ENCODE measurements at places on chromosomes 12 and 14.

DNA sequence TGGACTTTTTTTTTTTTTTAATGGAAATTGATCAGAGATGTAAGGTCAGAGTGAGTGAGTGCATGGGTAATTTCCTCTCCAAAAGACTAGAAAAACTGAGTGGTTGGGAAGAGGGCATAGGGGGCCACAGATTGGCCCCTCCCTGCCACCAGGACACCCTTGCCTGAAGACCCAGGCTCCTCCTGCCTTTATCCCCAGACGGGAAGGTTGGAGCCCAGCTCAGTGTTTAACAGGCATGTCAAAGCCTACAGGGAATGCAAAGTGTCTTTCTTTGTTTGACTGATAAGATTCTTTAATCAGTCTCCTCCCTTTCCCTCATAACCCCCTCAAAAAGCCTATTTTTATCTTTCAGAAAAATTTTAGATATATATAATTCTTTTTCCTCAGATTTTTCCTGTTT lies 50.3 kb downstream of the IRAK3 start:
- DNase-seq: no peak

- no peak for DNase-seq
Observed at GRCh38 chr14:95697764-95698163, 11.5 kb downstream of the TCL1B start.

DNA sequence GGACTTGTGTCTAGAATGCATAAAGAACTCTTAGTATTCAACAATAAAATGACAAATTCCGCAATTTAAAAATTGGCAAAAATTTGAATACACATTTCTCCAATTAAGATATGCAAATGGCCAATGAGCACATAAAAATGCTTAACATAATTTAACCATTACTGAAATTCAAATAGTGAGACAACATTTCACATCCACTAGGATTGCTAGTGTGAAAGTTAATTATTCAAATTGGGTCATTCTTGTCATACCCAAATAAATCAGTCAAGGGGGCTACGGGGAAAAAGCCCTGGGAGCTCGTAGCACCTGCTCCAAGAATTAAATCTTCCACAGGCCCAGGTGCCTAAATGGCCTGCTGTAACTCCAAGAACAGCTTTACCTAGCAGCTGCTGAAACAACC lies 25.0 kb upstream of the C14orf132 start:
- DNase-seq: no peak

- DNase-seq: no peak
Observed at GRCh38 chr14:88421286-88421685, 35.8 kb downstream of the SPATA7 start.

- DNase-seq: no peak
Observed at GRCh38 chr14:56412468-56413434, 166.8 kb upstream of the TMEM260 start.
